Hematopoietic multipotent progenitor cell treated with erythropoietin and hydrocortisone succinate and interleukin-3 and kit ligand, for 15 days (in vitro differentiated cells): ENCODE measurements at places on chromosomes 12 and 14.

DNA sequence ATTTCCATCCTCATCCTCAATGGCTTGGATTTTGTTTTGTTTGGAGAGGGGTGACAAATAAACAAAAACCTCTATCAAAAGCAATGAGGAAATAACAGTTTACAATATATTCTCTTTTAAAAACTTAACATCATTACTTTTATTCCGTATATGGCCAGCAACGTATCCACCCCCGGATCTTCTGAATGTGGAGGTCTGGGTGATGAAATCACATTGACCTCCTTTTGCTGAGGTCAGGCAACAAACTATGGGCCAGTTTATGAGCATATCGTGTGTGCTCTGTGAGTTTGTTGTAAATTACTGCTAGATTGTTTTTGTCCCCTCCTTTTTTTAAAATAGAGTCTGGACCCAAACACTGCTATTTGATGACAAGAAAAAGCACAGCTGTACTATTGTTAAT, 178.1 kb downstream of the BCAT1 start:
- DNase-seq: no peak

GRCh38 chr12:93333054-93333453, 44.7 kb upstream of the NUDT4 start:
- DNase-seq: no peak

GRCh38 chr14:20332431-20332787, 670 bp downstream of the CCNB1IP1 start:
- no peak for DNase-seq

- DNase-seq: no peak
Measured at GRCh38 chr12:56590237-56590830, 39.8 kb downstream of the BAZ2A start.

GRCh38 chr12:21183721-21184275, 52.8 kb downstream of the SLCO1B1 start:
- DNase-seq: no peak

DNA sequence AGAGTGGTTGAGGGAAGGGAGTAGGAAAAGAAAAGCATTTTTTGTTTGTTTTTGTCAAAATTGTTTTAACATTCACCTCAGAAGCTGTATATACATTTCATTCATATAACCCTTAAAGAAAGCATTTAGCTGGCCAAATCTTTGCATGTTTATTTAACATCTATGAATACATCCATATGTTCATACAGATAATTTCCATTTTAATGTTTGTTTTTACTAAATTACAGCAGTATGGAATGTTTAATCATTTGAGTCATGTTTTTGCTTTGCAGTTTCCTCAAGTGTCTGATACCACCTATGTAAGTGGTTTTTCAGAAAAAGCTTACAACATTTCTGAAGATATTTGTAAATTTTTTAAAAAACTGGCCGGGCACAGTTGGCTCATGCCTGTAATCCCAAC, 84.3 kb upstream of the ATF1 start:
- DNase-seq: no peak

DNA sequence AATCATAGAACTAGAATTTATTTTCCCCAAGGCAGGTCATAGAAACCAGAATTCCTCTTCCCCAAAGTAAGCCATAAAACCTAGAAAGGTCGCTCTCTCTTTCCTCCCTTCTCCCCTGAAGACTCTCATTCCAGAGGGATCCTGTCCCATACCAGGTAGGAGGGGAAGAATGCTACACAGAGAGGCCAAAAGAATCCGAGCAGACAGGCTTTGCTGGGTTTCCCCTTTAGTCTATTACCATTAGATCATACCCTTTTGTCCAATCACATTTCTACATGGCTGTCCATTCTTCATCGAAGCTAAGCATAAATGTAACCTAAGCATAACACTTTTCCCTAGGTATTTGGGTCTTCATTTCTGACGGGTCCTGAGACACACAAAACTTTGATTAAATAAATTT, 204.5 kb downstream of the SPTSSA start:
- DNase-seq: no peak
